ENCODE measurements at places on chromosomes 3 and 15.

DNA sequence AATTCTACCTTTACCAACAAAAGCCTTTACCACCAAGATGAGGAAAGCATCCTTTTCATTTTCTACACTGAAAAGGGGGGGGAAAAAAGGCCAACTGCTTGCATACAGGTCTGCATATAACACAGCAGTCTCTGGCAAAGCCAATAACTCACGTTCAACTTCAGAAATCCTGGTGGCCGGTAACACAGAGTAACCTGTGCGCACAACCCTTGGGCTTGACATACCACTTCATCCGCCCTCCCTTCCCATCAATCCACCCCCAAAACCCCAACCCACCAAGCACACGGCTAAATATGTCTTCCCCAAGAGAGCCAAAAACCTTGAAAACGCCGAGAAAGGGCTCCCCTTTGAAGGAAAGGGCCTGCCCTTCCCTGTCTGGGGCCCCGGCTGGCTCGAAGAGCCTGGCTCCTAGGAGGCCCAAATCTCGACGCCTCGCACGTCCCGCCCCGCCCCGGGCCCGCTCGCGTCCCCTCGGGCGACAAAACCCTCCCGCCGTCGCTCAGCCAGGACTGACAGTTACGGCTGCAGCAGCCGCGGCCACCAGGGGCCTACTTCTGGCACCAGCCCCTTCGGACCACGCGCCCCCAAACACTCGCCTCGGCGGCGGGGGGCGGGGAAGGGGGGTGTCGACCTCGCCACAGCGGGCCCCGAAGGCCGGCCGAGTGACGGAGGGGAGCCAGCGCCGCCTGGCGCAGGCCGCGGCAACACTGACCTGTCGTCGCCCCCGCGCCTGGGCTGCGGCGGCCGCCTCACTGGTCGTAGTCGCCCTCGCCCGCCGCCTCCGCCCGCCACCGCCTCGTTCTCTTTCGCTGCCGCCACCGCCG lies 835 bp downstream of the UBE3A start:
- no peak for DNase-seq

GRCh38 chr3:40191850-40192448 lies 117.6 kb upstream of the EIF1B start:
- DNase-seq: no peak

GRCh38 chr3:160757233-160758106 lies 1.4 kb downstream of the PPM1L start:
- peak; percentile 70 for DNase-seq

DNA sequence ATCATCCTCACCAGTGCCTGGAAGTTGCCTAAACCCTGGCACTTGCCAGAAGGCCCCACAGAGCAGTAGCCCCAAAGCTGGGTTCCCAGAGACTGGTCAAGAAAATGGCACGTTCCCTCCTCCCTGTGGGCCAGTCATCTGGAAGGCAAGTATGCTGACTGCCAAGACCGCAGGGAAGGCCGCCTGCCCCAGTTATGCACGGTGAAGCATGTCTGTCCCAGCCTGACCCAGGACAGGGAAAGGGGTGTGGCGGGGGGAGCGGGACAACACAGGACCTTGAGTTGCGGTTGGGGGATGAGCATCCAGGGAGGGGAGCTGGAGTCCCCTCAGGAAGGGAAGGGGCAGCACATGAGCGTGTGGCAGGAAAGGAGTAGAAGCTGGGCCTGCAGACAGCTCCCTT lies 33.0 kb downstream of the RBPMS2 start:
- DNase-seq: no peak

DNA sequence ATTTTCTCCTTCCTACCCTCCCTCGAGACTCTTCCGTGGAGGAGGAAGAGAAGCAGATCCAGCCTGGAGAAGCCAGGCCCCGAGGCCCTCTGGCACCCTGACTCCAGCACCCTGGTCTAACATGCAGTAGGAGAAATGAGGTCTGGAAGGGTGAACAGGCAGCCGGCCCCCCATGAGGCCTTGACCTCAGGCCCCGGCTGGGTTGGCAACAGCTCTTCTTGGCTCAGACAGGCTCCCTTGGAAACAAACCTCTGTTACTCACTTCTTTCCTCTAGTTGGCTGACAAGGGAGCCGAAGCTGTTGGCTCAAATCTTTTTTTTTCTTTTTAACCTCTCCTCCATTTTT lies 73.4 kb downstream of the CPN2 start:
- DNase-seq: no peak

DNA sequence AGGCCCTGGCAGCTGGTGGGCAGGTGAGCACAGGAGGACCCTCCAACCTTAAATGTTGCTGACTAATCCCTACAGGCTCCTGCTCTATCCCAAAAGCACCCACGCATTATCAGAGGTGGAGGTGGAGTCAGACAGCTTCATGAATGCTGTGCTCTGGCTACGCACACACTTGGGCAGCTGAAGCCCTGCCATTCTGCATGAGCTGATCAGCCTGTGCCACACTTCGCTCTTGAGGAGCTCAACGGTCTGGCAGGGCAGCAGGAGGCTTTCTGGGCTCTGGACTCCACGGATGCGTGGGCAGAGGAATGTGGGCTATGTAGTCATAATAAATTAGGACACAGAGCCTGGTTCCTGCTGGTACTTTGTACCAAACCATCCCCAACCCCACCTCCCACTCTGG lies 6.1 kb downstream of the MST1 start:
- DNase-seq: no peak

DNA sequence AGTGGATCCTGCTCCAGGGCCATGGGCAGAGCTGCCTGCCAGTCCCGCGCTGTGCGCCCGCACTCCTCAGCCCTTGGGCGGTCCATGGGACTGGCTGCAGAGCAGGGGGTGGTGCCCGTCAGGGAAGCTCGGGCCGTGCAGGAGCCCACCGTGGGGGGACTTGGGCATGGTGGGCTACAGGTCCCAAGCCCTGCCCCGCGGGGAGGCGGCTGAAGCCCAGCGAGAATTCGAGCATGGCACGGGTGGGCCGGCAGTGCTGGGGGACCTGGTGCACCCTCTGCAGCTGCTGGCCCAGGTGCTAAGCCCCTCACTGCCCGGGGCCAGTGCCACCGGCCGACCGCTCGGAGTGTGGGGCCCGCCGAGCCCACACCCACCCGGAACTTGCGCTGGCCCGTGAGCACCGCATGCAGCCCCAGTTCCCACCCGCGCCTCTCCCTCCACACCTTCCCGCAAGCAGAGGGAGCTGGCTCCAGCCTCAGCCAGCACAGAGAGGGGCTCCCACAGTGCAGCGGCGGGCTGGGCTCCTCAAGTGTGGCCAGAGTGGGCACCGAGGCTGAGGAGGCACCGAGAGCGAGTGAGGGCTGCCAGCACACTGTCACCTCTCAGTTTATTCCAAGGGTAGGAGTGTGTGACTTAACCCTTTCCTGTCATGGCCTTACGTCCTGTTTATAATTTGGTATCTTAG lies 129.3 kb downstream of the TMEM108 start:
- no peak for DNase-seq

DNA sequence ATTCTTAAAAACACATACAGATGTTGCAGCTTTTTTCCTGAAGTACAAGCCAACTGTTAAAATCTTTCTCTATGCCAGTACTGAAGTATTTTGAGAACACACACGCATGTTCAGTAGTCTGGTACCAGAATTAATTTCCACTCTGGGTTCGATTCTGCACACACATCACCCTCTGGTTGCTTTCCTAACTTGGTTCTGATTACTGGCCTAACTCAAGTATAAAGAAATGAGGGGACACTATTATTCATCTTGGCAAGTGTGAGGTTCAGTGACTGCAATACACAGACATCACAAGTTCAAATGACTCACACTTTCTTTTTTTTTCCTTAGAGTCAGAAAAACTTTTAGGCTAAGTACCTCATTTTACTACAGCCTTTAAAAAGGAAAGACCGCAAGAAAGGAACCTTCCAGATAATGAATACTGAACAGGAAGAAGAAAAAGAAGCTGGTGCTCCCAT lies 37.4 kb upstream of the LDHAL6B start:
- no peak for DNase-seq

DNA sequence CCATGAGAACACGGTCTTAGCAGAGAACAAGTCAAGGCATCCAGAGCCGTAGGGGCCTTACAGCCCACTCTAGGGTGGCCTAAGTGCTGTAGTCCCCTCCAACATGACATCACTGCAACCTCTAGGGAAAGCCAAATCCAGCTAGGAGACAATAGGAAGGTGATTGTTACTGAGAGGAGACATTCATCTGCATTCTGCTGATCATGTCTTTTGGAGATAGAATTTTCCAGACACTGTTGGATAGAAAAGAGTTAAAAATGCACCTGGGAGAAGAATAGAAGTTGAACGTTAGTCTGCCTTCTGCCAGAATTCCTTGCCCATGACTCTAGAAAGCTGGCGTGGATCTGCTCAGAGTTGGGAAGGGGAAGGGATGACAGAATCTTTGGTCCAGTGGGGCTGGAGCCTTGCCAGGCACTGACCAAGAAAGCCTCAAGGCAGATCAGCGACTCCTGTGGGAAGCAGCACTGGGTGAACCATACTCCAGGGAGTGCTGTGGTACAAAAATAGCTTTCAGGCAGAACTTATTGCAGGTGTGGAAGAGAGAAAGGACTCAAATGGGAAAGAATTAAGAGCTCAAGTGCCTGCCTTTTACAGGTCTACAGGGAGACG lies 44.8 kb upstream of the RAF1 start:
- no peak for DNase-seq

DNA sequence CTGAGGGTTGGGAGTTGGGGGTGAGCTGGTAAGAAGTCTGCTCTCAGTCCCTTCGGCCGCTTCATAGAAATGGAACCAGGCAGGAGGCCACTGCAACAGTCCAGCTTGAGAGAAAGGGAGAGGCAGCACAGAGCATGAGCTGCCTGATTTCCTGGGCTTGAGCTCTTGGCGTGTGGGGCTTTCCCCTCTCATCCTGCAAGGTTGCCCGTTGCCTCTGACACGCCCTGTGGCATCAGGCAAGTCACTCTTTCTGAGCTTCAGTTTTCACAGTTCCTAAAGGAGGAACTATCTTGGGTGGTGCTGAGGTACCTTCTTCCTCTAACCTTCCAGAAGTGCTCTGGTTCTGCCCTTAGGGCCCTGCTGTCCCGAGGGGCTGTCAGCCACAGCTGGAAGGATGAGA lies 4.9 kb downstream of the MESP2 start:
- no peak for DNase-seq

- no peak for DNase-seq
Measured at GRCh38 chr3:118110211-118110610, 924.4 kb downstream of the IGSF11 start.

GRCh38 chr15:80419546-80419945 lies 15.4 kb downstream of the ARNT2 start:
- no peak for DNase-seq

DNA sequence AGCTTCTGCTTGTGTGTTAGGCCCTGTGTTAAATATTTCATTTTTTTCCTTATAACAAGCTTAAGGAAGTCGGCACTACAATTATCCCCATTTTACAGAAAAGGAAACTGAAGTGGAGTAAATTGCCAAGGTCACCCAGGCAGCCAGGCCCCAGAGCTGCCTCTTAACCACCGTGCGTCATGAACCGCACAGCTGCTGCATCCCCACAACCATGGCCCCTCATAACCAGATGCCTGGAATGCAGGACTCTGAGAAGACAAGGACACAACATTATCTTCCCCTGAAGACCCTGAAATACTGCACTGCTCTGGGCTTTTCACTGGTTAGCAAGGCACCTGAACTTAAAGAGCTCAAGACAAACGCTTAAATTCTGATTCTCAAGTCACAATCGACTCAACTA lies 14.6 kb downstream of the LRIG1 start:
- DNase-seq: no peak

GRCh38 chr15:30940359-30940758 lies 36.6 kb downstream of the FAN1 start:
- no peak for DNase-seq

- DNase-seq: no peak
Measured at GRCh38 chr3:72675243-72675642, 173.0 kb downstream of the SHQ1 start.

GRCh38 chr3:41297750-41298149 lies 98.4 kb downstream of the CTNNB1 start:
- no peak for DNase-seq

DNA sequence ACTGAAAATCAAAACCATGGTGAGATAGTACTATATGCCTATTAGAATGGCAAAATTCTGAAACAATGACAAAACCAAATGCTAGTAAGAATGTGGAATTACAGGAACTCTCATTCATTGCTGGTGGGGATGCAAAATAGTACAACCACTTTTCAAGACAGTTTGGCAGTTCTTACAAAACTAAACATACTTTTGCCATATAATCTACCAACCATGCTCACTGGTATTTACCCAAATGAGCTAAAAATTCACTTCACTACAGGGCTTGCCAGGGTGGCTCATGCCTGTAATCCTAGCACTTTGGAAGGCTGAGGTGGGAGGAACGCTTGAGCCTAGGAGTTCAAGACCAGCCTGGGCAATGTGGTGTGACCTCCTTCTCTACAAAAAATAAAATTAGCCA lies 40.0 kb downstream of the MYO9A start:
- DNase-seq: no peak

DNA sequence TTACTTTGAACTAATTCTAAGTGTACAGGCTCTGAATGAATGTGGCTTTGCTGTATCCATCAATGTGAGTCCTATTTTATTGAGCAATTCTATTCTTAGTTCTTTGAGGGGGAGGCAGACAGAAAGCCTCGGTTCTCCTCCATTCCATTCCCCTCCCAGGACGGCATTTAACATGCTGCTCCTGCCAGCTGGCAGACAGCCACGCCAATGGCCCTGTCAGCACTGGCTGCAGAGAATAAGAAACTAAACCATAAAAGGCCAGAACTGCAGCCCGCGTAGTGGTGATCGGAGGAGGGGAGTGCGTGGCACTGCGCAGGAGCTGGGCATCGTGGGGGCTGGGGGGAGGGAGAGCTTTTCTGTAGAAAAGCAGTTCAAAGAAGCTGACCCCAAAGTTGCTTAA lies 76.0 kb upstream of the HACD2 start:
- no peak for DNase-seq

- no peak for DNase-seq
Measured at GRCh38 chr3:175186511-175186910, 327.4 kb downstream of the NAALADL2 start.

DNA sequence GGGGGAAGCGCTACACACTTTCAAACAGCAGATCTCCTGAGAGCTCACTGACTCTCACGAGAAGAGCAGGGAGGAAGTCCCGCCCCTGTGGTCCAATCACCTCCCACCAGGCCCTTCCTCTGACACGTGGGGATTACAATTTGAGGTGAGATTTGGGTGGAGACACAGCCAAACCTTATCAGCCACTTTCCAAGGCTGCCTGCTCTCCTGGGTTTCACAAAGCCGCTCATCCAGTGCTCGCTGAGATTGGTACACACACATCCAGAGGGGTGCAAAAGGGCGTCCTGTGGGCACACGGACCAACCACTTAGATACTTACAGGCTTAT lies 23.1 kb downstream of the XXYLT1 start:
- DNase-seq: no peak

DNA sequence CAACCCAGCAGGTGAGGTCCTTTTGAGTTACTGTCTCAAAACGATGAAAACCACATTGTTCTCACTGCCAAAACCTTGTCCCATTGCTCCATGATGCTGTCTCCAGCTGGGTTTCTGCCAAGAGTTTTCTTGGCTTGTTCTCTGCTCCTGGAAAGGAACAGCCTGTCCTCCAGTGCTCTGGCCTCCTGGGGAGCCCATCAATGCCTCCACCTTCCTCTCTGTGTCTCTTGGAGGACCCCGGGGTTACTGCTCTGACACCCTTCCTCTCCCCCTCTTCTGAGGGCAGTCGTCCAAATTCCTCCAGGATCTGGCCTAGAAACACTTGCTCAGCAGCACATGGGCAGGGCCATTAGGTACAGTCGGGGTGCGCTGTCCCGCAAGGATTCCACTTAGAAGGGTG lies 63.9 kb upstream of the RGMA start:
- no peak for DNase-seq

Measured in H1 (cell line).